ENCODE measurements at places on chromosomes 4 and X.

GRCh38 chr4:117421706-117422105, 336.3 kb upstream of the TRAM1L1 start:
- no peak for DNase-seq

DNA sequence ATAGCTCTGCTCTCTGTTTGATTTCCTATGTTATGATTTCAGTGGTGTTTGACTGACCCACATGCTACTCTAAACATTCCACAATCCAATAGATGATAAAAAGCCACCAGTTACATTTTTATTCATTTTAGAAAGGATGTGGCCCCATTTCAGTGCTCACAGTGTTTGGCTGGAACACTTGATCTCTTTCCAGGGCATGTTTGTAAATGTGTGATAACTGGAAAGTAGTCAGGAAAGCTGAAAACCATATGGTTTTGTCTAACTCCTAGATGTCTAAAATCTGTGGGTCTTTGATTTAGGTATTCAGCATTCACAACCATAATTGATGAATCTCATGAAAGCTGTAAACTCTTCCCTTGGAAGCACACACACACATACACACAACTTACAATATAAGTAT, 904.9 kb upstream of the AGA start:
- no peak for DNase-seq

DNA sequence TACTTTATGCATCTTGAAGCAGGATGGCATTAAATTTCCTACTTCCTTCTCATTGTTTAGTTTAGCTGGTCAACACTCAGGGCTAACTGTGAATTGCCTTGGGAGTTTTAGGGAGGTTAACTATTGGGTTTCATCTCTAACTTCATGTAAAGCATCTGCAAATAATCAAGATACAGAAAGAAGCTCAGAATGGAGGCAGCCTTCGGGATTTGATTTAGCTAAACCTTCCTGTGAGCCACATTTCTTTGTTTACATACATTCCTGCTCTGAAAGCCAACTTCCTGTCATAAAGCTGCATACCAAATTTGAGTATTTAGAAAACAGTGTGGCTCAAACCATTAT, 131.7 kb upstream of the PCDH18 start:
- DNase-seq = no peak

GRCh38 chr4:78057135-78057599, at the start of gene FRAS1:
FRAS1 (plus strand) TSS chr4:78057323; CDS start chr4:78058010, 687 bp downstream.
- DNase-seq = peak; percentile 68

- no peak for DNase-seq
Observed at GRCh38 chr4:3085948-3086670, 11.6 kb downstream of the HTT start.

GRCh38 chrX:139559383-139560042, 29.0 kb downstream of the F9 start:
- DNase-seq = peak; percentile 39

GRCh38 chrX:41684138-41684537, 4.6 kb upstream of the GPR34 start:
- DNase-seq = no peak

DNA sequence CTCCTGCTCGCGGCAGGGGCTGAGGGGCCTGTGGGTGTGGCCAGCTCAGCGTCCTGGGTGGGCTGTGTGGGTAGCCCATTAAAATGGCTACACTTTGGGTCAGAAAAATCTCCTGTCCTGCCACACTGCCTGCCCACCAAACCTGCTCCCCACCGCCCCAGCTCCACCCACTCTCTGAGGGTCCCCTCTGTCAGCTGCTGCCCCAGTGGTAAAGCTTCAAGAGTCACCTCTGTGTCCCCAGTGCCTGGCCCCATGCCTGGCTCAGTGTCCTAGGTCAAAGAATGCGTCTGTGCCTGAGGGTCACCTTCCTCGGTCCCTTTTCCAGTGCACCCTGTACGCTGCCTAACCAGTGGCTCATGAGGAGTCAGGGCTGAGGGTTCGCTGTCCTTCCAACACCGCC, 24.9 kb upstream of the TADA2B start:
- no peak for DNase-seq

DNA sequence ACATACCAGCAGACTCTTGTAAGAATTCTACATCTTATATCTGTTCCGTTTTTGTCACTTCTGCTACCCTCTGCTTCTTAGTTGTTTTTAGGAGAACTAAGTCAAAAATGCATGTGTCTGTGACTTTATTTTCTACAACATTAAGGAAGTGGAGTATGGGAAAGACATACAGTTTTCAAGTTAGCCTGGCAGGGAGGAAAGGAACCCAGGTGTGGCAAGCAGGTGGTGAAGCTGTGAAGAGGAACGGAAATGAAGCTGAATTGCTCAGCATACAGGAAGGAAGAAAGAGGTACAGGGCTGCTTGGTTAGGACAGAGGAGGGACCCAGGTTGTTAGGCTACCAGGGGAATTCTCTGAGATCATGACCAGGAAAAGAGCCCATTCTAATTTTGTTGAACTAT, 9.4 kb downstream of the GPRIN3 start:
- no peak for DNase-seq

DNA sequence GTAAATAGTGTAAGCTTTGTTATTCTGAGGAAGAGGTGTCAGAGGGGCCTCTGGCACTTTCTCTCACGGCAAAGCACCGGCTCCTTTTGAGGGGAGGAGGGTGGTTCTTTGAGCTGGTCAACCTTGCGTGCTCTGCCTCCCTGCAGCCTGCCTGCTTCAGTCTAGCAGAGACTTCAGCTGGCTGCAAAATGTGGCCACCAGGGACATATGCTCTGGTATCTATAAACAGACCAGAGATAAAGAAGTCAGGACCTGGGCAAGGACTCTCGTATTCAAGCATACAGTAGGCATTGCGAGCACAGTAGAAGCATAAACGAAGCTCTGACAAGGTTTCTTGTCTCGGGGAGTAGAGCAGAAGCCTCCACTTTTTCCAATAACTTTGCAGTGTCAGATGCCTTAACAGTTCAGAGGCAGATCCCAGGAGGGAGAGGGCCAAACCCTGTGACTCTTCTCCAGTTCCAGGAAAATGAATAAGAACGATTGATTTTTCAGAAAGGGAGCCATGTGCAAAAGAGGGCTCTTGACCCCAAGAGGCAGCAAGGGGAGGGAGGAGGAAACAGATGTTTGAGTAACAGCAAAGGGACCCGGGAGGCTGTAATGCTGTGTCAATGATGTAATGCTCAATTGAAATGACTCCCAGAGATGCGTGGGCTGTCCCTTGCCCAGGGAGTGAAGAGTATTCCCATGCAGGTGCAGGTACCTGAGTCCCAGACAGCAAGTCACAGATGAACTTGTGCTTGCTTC, 57.9 kb upstream of the TEX13D start:
- peak; percentile 27 for DNase-seq

DNA sequence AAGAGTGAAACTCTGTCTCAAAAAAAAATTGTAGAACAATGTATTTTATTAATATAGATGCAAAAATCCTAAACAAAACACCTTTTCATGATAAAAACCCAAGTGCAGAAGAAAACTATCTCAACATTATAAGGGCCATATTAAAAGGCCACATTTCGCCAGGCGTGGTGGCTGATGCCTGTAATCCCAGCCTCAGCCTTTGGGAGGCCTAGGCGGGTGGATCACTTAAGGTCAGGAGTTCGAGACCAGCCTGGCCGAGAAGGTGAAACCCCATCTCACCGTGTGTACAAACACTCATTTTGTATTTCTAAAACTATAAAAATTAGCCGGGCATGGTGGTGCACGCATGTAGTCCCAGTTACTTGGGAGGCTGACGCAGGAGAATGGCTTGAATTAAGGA, 9.9 kb upstream of the FAM193A start:
- no peak for DNase-seq

- DNase-seq = no peak
Observed at GRCh38 chr4:86421461-86421860, 61.6 kb upstream of the MAPK10 start.
